T-cell (primary cell): ENCODE measurements at places on chromosomes 16 and 17.

GRCh38 chr17:42270596-42270995 is 5.6 kb downstream of the STAT5B start:
- H3K27ac ChIP-seq: peak overlapping the region; percentile 87
- H3K4me3 ChIP-seq: no peak overlapping the region
- no peaks in the 10 kb centered on the region for H3K27me3 ChIP-seq

GRCh38 chr16:11129378-11129781 is 126.6 kb downstream of the SOCS1 start:
- no peaks in the 10 kb centered on the region for H3K27me3 ChIP-seq
- no peak overlapping the region for H3K27ac ChIP-seq
- DNase-seq: no peak
- H3K36me3 ChIP-seq: peaks cover 37% of the 10 kb centered on the region
- peaks cover 10% of the 10 kb centered on the region for H3K4me1 ChIP-seq
- no peak overlapping the region for H3K4me3 ChIP-seq

DNA sequence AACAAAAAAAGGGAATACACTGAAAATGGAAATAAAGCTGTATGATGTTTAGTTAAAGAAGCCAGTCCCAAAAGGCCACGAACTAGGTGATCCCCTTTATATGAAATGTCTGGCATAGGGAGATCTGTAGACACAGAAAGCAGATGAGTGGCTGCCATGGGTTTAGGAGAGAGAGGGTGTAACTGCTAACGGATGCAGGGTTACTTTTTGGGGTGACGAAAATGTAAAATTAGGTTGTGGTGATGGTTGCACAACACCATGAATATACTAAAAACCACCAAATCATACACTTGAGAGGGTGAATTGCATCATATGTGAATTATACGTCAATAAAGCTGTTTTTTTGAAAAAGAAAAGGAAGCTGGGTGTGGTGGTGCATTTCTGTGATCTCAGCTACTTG is 99.6 kb downstream of the ADCY9 start:
- DNase-seq: no peak
- H3K27ac ChIP-seq: peak overlapping the region; percentile 45
- H3K36me3 ChIP-seq: no peaks in the 10 kb centered on the region
- H3K27me3 ChIP-seq: no peaks in the 10 kb centered on the region

DNA sequence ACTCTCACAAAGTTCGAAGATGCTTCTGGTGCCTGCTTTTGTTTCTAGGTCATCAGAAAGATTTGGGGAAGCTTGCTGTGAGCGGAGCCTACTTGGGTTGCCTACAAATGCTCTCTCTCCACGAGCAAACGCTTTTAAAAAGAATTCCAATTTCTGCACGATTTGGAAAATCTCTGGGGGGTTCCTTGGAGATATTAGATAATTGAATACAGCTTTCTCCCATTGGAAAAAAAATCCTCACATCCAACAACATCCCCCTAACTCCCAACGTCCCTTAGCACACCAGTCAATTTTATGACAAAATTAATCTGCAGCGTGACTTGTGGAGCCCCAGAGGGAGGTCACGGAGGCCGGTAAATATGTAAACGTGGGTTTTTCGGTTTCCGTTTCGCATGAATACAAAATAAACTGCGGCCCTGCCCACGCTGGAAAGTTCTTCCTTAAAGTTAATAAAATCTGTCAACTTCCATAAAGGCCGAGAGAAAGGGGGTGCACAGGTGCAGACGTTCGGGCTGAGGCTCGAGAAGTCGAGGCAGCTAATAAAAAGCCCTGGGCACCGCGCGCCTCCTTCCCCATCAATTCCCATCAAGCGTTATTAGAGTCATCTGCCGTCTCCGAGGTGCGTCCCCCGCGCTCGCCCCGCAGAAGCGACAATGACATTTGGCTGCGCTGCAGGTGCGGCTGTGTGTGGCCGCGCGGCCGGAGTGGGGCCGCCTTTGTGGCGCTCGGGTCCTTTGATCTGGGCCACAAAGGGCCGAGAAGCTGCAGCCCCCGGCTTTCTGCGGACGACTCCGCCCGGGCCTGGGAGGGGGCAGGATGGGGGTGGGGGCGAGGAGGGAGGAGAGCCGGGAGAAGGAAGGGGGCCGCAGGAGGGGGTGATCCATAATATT is 37.6 kb downstream of the SALL1 start:
- no peaks in the 10 kb centered on the region for H3K36me3 ChIP-seq
- H3K4me1 ChIP-seq: no peaks in the 10 kb centered on the region
- no peak overlapping the region for H3K4me3 ChIP-seq
- no peak for DNase-seq

GRCh38 chr16:50275428-50276325 is 9.3 kb downstream of the ADCY7 start:
- H3K4me1 ChIP-seq: peaks cover 94% of the 10 kb centered on the region
- peaks cover 5% of the 10 kb centered on the region for H3K36me3 ChIP-seq
- peak overlapping the region; percentile 93 for H3K27ac ChIP-seq
- peak overlapping the region; percentile 67 for H3K4me3 ChIP-seq

DNA sequence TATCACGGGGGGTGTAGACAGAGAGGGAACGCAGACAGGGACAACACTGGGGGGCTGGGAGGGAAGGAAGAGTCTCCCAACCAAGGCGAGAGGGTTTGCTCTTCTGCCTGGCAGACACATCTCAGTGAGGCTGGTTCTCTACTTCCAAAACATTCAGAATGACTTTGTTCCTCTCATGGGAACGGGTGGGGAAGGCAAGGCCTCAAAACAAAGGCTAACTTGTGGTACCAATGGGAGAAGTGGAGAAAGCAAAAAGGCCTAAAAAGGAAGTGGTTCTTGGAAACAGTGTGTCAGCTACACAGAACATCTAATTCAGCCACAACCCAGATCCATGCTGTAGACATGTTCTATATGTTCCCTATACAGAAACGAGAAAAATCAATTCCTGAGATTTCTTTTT is 7.5 kb downstream of the FLOT2 start:
- no peak for DNase-seq
- H3K4me1 ChIP-seq: peaks cover 48% of the 10 kb centered on the region
- no peaks in the 10 kb centered on the region for H3K27me3 ChIP-seq
- H3K36me3 ChIP-seq: peaks cover 42% of the 10 kb centered on the region
- H3K4me3 ChIP-seq: no peak overlapping the region

GRCh38 chr16:600781-601180 is 10.9 kb downstream of the RAB40C start:
- no peak overlapping the region for H3K27ac ChIP-seq
- DNase-seq: no peak
- no peaks in the 10 kb centered on the region for H3K27me3 ChIP-seq
- H3K36me3 ChIP-seq: peaks cover 4% of the 10 kb centered on the region
- no peak overlapping the region for H3K4me3 ChIP-seq

DNA sequence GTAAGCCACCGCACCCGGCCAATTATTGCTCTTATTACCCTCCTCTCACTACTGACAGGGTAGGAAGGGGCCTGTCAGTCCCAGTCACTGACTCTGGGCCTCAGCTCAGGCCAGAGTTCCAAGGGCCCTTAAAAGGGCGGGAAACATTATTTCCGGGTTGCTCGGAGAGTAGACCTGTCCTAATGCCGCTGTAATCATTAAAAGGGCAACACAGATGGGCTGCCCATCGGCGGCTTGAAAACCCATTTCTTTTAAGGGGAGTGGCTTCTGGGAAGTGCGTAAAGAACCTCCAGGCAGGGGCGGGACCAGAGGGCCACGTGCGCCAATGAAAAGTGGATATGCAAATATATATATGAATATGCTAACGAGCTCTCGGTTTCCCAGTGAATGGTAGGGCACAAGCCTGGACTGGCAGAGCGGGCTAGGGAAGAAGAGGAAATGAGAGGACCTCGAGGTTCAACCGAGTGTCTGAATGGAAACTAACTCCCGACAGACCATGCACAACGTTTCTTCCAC is 26.6 kb downstream of the PIPOX start:
- DNase-seq: no peak
- H3K27me3 ChIP-seq: no peaks in the 10 kb centered on the region
- H3K4me1 ChIP-seq: no peaks in the 10 kb centered on the region
- no peak overlapping the region for H3K4me3 ChIP-seq

- H3K4me3 ChIP-seq: no peak overlapping the region
- no peak overlapping the region for H3K27ac ChIP-seq
- H3K36me3 ChIP-seq: no peaks in the 10 kb centered on the region
- H3K27me3 ChIP-seq: no peaks in the 10 kb centered on the region
- no peaks in the 10 kb centered on the region for H3K4me1 ChIP-seq
- no peak for DNase-seq
Measured at GRCh38 chr17:52482271-52482670, 323.8 kb upstream of the CA10 start.

DNA sequence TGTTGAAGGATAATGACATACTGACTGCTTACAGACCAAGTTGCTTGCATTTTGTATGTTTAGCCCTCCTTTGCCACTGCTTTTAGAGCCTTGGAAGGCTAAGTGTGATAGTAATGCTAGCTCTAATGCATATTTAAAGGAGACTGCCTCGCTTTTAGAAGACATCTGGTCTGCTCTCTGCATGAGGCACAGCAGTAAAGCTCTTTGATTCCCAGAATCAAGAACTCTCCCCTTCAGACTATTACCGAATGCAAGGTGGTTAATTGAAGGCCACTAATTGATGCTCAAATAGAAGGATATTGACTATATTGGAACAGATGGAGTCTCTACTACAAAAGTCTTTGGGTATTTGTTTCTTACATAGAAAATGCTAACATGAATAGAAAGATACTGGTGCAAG is 19.1 kb downstream of the CAPNS2 start:
- no peaks in the 10 kb centered on the region for H3K36me3 ChIP-seq
- H3K4me3 ChIP-seq: no peak overlapping the region
- H3K4me1 ChIP-seq: no peaks in the 10 kb centered on the region
- no peak for DNase-seq
- no peak overlapping the region for H3K27ac ChIP-seq
- no peaks in the 10 kb centered on the region for H3K27me3 ChIP-seq

DNA sequence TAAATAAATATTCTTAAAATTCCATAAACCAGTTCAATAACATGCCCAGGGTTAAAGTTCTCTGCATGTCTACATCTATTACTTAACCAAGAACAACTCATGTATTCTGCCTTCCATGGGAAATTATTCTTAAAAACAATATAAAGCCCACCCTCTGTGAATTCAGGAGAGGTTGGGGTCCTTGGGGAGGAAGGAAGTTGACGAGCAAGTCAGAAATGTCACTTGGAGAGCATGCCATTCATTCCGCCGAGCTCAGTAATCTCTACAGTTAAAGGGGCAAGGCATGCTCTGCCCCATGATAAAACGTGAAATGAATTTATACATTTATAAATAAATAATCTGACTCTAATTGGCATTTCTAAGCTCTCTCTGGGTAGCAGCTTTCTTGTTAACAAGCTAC is 405.1 kb downstream of the TOX3 start:
- no peaks in the 10 kb centered on the region for H3K4me1 ChIP-seq
- H3K27me3 ChIP-seq: no peaks in the 10 kb centered on the region
- no peak for DNase-seq
- no peaks in the 10 kb centered on the region for H3K36me3 ChIP-seq
- no peak overlapping the region for H3K27ac ChIP-seq
- H3K4me3 ChIP-seq: no peak overlapping the region
